Adrenal gland (tissue), 19 donors: ENCODE measurements at places on chromosomes 5 and 9. TPM values are rescaled to one million over a fixed set of nuclear protein-coding genes. Genes with fewer than 3 reads are reported as not detected.

ADAMTSL2 gene
- polyA plus RNA-seq = 4.1 TPM

PAEP gene
- polyA plus RNA-seq = not detected

CATSPER3 gene
- 0.71 TPM for polyA plus RNA-seq

CCNJL gene
- 3.3 TPM for polyA plus RNA-seq

ZNF79 gene
- polyA plus RNA-seq = 6.8 TPM

ASS1 gene
- 122 TPM for polyA plus RNA-seq

DNA sequence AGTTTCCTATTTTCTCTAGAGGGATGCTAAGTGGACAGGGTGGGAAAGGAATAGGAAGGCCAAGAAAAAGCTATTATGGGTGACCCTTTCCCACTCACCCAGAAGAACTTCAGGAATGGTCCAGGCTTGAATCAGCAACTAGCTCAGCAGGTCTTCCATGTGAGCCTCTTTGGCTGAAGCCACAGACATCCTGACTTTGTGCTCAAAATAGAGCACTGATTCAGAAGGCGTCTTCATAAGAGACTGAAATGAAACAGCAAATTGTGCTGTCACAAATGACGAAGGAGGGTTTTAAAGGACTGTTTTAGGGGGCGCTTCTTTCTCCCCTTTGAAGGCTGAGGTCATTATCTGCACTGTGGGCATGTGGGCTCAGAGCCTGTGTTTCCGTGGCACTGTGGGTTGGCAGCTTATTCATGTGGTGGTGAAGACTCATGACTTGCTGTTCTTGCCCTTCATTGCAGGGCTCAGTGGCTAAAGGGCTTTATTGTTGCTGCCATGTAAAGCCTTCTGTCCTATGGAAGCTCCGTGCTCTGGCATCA is 65.8 kb upstream of the NFIL3 start:
- no peaks in the 10 kb centered on the region for H3K4me1 ChIP-seq
- no peaks in the 10 kb centered on the region for H3K27me3 ChIP-seq
- no peak overlapping the region for H3K27ac ChIP-seq
- H3K4me3 ChIP-seq = no peak overlapping the region

- DNase-seq = no peak
- H3K4me1 ChIP-seq = no peaks in the 10 kb centered on the region
- no peak overlapping the region for H3K4me3 ChIP-seq
- no peak overlapping the region for H3K27ac ChIP-seq
- no peaks in the 10 kb centered on the region for H3K36me3 ChIP-seq
Measured at GRCh38 chr9:113755433-113755832, 120.7 kb upstream of the ZNF618 start.

DNA sequence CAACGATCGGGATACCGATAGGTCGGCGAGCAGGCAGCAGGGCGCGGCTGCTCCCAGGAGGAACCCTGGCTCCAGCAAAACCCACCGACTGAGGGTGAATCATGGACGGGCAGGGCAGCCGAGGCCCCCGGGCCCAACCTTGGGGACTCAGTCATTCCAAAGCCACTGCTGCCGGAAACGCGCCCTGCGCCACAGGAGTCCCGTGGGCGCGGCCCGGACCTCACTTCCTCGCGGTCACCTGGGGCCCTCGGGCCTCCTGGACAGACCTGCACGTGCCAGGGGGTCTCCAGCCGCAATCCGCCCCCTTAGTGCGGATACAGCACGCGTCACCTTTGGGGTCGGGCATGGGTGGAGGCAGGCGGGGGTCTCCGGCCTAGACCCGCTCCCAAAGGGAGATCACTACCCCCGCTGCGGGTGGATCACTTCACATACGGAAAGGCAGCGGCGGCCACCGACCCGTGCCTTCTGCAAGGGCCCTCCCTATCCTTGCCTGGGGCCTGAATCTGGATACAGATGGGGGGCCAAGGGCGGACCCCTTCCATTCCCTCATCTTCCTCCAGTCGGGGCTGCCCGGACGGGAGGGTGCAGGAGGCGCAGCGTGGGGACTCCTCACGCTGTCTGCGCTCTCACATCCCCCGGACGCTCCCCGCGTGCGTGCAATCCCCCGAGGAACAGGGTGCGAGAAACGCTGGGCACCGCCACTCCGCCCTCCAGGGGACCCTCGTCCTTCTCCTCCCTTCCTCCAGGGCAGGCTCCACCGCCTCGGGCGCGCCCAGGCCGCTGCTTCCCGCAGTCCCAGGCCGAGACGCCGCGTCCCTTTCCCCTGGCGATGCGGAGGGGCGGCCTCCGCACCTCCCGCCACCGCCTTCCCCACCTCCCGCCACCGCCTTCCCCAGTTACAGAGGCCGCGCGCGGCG is 586 bp downstream of the TXN start:
- H3K4me1 ChIP-seq = peaks cover 30% of the 10 kb centered on the region
- H3K4me3 ChIP-seq = peak overlapping the region; percentile 88
- DNase-seq = peak; percentile 64
- H3K27me3 ChIP-seq = no peaks in the 10 kb centered on the region
- no peaks in the 10 kb centered on the region for H3K36me3 ChIP-seq

- H3K4me3 ChIP-seq = no peak overlapping the region
- no peak for DNase-seq
- no peaks in the 10 kb centered on the region for H3K36me3 ChIP-seq
- no peak overlapping the region for H3K27ac ChIP-seq
- no peaks in the 10 kb centered on the region for H3K4me1 ChIP-seq
Measured at GRCh38 chr9:36991516-36992134, 42.4 kb downstream of the PAX5 start.

DNA sequence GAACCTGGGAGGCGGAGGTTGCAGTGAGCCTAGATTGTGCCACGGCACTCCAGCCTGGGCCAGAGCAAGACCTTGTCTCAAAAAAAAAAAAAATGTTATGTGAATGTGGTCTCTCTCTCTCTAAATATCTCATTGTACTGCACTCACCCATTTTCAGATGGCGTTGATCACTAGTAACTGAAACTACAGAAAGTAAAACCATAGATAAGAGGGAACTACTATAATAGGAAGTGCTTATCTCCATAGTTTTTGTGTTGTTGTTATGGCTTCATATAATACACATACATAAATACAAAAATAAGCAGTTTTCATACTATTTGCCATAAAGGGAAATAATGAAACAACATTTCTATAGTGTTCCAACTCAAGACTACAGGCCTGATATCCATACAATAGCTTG is 9.1 kb downstream of the IL31RA start:
- no peak overlapping the region for H3K27ac ChIP-seq
- H3K4me1 ChIP-seq = no peaks in the 10 kb centered on the region
- no peak overlapping the region for H3K4me3 ChIP-seq
- no peak for DNase-seq
- no peaks in the 10 kb centered on the region for H3K36me3 ChIP-seq
- H3K27me3 ChIP-seq = peaks cover 3% of the 10 kb centered on the region

- H3K4me1 ChIP-seq = no peaks in the 10 kb centered on the region
- no peak overlapping the region for H3K4me3 ChIP-seq
- no peak for DNase-seq
- no peaks in the 10 kb centered on the region for H3K36me3 ChIP-seq
Measured at GRCh38 chr5:31763424-31763823, 124.5 kb downstream of the PDZD2 start.

DNA sequence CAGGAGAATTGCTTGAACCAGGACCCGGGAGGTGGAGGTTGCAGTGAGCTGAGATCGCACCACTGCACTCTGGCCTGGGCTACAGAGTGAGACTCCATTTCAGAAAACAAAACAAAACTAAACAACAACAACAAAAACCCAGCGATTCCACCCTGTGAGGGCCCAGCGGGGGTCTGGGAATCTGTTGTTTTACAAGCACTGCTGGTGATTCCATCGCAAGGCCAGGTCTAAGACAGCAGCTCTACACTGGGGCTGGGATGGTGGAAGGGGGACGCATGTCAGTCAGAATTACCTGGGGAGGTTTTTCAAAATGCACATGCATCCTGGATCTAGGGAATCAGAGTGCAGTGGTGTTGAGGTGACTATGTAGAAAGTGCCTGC is 90.9 kb downstream of the ANKRD55 start:
- no peaks in the 10 kb centered on the region for H3K27me3 ChIP-seq
- no peaks in the 10 kb centered on the region for H3K4me1 ChIP-seq
- DNase-seq = no peak
- H3K36me3 ChIP-seq = no peaks in the 10 kb centered on the region

DNA sequence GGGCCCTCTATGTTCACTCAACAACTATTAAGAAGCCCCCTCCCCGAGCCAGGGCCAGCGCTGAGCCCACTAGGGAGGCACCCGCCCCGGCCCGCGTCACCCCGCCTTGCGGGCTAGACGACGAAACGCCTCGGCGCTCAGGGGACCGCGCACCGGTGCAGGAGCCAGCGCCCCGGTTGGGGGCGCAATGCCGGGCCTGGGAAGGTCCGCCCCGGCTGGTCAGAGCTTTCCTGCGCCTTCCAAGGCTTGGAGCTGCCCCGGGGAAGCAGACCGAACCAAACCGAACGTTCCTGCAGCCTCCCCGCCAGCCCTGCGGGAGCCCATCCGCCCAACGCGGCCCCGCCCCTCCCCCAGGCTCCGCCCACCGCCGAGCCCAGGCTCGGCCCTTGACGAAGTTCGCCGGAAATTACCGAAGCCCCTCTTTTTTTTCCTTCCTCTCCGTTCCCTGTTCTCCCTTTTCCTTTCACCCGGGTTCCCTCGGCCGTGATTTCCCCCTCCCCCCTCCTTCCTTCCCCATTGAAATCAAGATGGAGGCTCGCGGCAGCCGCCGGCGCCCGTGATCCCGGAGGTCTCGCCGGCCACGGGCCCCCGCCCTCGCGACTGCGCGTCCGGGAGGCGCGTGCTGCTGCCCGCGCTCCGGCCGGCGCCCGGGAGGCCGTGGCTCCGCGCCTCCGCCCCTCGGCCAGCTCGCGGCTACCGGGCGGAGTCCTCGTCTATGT is at the start of gene TRIO:
Gene TRIO (plus strand): TSS at position 516 of the 719 bp plus-strand sequence. CDS start 384 bp downstream, outside the sequence.
- peak; percentile 91 for DNase-seq
- peak within 1 kb of the TSS; percentile 93 for H3K4me3 ChIP-seq

DNA sequence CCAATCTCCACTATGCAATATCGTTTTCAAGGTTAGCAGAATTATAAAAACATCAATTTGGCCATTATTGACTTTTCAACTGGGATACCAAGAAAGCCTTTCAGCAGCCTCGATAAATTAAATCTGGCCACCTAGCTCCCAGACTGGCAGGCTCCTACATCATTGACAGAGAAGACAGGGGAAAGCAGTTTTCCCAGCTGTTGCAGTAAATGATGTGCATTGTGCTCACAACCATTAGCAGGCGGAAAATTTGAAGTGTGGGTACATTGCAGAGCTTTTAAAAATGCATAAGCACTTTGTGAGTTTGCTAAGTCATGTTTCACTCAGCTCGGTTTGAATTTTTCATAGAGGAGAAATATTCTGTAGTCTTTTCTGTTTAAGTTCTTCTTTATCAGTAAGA is 297.9 kb downstream of the KCTD16 start:
- H3K4me3 ChIP-seq = no peak overlapping the region
- no peak overlapping the region for H3K27ac ChIP-seq
- H3K27me3 ChIP-seq = no peaks in the 10 kb centered on the region
- no peaks in the 10 kb centered on the region for H3K36me3 ChIP-seq

GRCh38 chr5:60765019-60765709 is 65.2 kb upstream of the DEPDC1B start:
- no peaks in the 10 kb centered on the region for H3K27me3 ChIP-seq
- no peaks in the 10 kb centered on the region for H3K36me3 ChIP-seq
- H3K27ac ChIP-seq = no peak overlapping the region
- no peaks in the 10 kb centered on the region for H3K4me1 ChIP-seq
- DNase-seq = no peak

DNA sequence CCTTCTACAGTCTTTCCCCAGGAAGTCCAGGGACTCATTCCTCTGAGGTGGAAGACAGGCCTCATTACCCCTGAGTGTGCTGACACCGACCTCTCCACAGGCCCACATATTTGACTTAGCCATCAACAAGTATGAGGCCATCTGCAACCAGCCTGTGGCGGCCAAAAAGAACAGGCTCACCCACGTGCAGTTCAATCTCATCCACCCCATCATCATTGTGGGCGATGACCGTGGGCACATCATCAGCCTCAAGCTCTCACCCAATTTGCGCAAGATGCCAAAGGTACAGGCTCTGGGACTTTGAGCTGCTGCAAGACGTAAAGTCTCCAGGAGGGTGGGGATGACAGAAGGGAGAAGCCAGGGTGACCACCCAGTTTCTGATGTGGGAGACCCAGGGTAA is 5.6 kb downstream of the ENHO start:
- H3K36me3 ChIP-seq = no peaks in the 10 kb centered on the region
- DNase-seq = no peak
- H3K27me3 ChIP-seq = no peaks in the 10 kb centered on the region
- no peaks in the 10 kb centered on the region for H3K4me1 ChIP-seq
- no peak overlapping the region for H3K4me3 ChIP-seq

DNA sequence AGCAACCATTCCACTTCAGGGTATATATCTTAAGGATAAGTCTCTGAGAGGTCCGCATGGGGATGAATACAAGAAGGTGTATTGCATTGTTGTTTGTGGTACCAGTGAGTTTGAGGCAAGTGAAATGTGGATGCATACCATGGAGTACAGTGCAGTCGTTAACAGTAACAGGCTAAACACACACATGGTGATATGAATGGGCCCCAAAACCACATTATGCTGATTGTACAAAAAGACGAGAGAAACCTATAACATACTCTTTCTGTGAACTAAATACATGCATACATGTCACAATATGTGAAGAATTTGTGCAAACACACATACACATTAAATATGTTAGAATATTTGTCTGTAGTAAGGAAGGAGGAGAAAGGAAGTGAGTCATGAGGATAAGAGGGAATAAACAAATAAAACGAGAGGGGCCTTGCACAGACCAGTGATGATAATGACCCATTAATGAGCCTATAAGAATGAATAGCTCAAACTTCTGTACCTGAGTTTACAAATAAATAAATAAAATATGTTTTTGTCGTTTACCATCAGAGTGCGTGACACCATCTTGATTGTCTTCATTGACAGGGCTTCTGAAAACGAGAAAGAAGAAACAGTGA is 66.5 kb upstream of the RICTOR start:
- no peaks in the 10 kb centered on the region for H3K27me3 ChIP-seq
- no peak overlapping the region for H3K27ac ChIP-seq
- H3K4me3 ChIP-seq = no peak overlapping the region
- H3K4me1 ChIP-seq = no peaks in the 10 kb centered on the region
- DNase-seq = no peak

DNA sequence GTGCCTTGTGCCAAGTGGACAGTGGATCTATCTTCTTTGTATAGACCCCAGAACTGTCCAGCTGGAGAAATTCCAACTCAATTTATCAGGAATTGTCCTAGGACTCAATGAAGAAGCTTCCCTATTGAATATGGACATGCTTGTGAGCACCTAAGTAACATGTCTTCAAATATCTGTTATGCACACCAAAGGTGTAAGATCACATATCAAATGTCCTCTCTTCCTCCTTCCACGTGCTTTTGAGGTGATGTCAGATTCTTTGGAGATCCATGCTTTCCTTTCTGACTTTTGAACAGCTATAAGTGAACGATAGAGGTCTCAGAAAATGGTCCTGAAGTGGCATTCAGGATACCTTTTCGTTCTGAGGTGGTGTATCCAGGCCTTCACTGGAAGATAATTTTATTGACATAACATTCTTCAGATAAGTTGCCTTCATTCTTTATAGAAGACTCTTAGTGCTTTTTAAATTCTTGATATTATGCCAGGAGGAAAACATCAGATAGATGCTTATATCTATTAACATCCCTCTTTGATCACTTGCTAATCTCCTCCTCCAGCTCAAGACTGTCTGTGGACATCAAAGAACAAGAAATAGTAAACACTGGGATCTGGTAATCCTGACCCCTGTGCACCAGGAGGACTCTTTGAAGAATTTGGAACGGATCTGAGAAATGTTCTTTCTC is 246.4 kb downstream of the SMARCA2 start:
- H3K27ac ChIP-seq = peak overlapping the region; percentile 19
- peaks cover 26% of the 10 kb centered on the region for H3K4me1 ChIP-seq
- H3K4me3 ChIP-seq = no peak overlapping the region
- no peaks in the 10 kb centered on the region for H3K36me3 ChIP-seq
- H3K27me3 ChIP-seq = no peaks in the 10 kb centered on the region

- no peaks in the 10 kb centered on the region for H3K4me1 ChIP-seq
- H3K27me3 ChIP-seq = no peaks in the 10 kb centered on the region
- H3K4me3 ChIP-seq = no peak overlapping the region
- no peak for DNase-seq
- H3K27ac ChIP-seq = no peak overlapping the region
Measured at GRCh38 chr9:81777482-81777881, 88.1 kb upstream of the TLE1 start.
